ENCODE measurements at places on chromosomes 12 and 14.

DNA sequence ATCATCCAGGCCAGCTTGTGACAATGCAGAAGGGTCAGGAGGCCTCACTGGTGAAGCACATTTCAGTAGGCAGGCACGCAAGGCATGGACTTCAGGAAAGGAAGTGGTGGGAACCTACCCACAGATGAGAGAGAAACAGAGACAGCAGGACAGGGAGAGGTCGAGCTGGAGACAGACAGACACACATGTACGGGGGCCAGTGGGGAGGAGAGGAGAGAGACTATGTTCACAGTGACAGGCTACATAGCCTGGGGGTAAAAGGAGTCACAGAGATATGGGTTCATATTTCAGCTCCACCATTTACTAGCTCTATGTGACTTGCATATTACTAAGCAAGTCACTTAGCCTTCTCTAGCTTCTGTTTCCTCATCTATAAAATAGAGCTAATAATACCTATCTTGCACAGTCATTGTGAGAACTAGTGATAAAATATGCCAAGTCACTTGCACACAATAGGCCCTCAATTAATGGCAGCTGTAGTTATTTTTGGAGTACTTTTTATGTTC, 91.1 kb upstream of the FUT8 start:
- DNase-seq, result no peak

GRCh38 chr14:104135904-104136471, 2.4 kb upstream of the KIF26A start:
- no peak for DNase-seq

GRCh38 chr12:102675672-102676071, 195.3 kb upstream of the IGF1 start:
- DNase-seq, result no peak

DNA sequence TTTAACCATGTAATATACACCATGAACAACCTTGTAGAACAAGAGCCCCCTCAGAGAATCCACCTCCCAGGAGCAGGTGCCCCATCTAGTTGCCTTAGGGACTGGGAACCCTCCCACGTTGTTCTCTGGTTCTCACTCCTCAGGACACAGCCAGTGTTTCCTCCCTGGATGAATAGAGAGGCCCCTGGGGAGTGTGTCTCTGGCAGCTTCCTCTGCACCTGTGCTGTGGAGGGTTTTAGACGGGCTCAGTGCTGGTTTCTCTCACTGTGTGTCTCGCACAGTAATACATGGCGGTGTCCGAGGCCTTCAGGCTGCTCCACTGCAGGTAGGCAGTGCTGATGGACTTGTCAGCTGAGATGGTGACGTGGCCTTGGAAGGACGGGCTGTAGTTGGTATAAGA, 581.3 kb downstream of the TMEM121 start:
- DNase-seq, result no peak

- no peak for DNase-seq
Observed at GRCh38 chr12:24839268-24839791, 109.6 kb downstream of the BCAT1 start.

DNA sequence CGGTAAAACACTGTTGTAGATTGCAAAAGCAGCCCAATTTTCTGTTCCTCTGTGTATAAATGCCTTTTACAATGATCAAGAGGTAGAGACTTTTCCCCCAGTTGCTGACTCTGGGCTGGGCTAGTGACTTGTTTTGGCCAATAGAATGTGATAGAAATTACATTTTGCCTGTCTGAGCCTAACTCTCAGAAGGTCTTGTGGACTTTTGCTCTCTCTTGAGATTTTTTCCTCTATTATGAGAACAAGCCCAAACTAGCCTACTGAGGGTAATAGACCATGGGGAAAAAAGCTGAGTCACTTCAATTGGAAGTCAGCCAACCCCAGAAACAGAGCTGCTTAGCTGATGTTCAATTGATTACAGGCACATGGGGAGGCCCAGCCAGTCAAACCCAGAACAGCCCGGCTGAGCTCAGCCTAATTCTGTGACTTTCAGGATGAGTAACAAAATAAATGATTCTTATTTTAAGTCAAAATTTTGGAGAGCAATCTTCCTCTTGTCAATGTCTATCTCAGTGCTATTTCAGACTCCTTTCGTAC, 61.4 kb downstream of the MYF5 start:
- DNase-seq, result no peak

All from immature natural killer cell (primary cell).